Suprapubic skin (tissue), 4 donors: ENCODE measurements at places on chromosomes 5 and 9. TPM values are rescaled to one million over a fixed set of nuclear protein-coding genes. Genes with fewer than 3 reads are reported as not detected.

DNA sequence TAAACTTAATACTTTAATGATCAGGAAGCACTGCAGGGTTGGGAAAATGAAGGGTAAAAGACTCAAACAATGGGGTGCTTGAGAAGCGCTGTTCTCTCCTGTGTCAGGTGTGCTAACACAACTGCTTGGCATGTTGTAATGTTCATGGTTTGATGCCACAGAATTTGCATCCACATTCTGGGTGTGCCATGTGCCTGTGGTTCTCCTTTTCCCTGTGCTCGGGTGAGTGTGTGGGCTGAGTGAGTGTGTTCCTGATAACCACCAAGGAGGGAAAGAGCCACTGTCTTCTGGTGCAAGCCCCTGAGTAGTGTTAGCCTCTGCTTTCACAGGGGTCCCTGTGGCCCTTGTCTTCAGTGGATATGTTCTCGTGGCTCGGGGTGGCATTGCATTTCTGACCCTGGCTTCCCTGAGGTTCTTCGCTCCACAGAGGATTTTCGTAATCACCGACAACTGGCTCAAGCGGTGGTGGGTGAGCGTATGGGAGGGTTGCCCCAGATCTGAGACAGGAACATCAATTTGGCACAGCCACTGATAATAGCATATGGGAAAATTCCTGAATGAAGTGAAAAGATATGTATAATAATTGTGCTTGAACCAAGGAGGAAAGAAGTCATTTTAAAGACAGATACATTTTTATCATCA, 102.0 kb downstream of the MVB12B start:
- no peak overlapping the region for H3K27ac ChIP-seq
- peaks cover under 1% of the 10 kb centered on the region for H3K4me1 ChIP-seq
- peak; percentile 24 for DNase-seq
- H3K27me3 ChIP-seq = no peaks in the 10 kb centered on the region
- H3K36me3 ChIP-seq = peaks cover 8% of the 10 kb centered on the region

Gene COL15A1
- 8.2 TPM for total RNA-seq

Gene SLC6A7
- not detected for total RNA-seq

Gene FRMD3
- 6.1 TPM for total RNA-seq

Gene SLC36A2
- total RNA-seq = not detected

Gene LRRC70
- total RNA-seq = 6.1 TPM
